Nephron progenitor cell (in vitro differentiated cells): ENCODE measurements at places on chromosomes 6 and 20.

DNA sequence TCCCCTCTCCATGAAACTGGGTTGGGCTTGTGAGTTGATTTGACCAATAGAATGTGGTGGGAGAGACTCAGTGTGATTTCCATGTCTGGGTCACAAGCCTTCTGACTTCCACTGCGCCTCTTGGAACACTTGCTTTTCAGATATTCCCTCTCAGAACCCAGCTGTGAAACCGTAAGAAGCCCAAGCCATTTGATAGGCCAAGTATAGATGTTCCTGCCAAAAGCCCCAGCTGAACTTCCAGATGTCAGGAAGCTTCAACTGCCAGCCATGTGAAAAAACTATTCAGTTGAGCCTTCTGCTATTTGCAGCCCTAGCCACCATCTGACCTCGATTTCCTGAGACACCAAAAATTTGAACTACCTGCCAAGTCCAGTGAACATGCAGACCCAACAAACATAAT, 387.8 kb upstream of the GJE1 start:
- DNase-seq, result no peak

DNA sequence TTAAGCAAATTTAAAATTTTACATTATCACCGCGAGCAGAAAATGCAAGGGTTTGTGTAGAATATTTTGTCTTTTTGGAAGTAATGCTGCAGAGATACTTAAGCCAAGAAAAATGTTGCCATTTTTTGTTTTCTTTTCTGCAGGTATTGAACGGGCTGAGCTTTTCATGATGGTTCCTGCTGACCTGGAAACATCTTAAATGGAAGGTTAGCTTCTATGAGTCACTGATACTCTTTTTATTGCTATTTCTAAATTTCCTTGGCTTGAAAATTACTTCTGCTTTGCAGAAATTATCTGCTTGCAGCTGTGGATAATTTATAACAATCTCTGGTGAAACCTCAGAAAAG, 12.7 kb downstream of the SYTL3 start:
- no peak for DNase-seq

DNA sequence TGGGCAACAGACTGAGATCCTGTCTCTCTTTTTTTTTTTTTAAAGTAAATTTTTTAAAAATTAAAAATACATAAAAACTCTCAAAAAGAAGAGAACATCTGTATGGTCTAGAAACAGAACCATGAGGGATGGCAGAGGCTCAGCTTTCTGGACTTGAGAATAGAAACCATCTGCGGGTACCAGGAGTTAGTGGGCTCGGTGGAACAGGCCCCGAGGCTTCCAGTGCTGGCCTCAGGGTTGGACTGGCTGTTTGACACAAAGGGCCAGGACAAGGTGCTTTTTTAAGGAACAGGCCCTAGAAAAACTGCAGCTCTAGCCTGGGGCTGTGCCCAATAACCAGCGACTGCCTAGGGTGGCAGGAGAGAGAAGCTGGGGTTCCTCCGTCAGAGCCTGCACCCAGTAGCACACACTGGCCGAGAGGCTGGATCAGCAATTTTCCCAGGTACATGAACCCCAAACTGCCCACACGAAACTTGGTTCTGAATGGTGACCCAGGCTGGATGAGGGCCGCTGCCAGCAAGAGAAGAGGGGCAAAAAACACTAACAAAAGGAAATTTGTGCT, 131.0 kb upstream of the OLIG3 start:
- DNase-seq, result no peak

DNA sequence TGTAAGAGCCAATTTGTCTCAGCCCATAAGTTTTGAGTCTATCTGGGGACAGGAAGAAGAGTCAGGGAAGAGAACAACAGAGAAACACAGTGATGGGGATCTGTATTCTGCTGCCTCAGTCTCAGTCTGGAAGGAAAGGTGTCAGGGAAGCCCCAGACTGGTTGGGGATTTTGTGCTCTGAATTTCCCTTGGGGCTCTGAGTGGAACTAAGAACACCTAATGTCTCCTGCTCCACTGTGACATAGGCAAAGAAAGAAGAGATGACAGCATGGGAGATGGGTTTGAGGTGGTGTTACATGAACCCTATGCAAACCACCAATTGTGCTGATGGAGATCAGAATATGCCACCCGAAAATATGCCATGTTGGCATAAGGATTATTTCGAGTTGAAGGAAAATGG, 139.5 kb upstream of the MYLIP start:
- no peak for DNase-seq

DNA sequence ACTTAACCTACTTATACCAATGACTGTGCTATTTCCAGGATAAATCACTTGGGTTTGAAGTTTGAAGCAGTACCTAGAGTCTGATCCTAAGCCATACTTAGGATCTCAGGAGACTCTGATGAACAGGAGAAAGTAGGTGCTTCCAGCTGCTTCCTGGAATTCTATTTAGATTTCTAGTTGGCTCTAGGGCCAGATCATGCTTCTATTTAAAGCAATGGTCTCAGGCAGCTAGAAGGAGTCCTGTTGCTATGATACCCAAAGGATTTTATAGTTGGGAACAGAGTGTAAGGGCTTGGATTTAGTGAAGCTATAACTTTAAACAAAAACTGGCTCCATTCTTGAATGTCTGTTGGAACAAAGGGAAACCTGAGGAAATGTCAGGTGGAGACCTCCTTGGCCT, 52.4 kb upstream of the TINAG start:
- no peak for DNase-seq

DNA sequence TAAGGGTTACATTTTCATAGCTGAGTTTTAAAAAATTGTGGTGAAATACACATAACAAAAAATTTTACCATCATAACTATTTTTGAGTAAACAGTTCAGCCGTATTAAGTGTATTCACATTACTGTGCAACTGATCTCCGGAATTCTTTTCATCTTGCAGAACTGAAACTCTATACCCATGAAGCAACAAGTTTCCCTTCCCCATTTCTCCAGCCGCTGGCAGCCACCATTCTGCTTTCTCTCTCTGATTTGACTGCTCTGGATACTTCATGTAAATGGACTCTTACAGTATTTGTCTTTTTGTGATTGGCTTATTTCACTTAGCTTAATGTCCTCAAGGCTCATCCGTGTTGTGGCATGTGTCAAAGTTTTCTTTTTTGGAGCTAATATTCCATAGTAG, 341.6 kb downstream of the QKI start:
- DNase-seq, result no peak

GRCh38 chr20:57679113-57679512, 30.7 kb downstream of the PMEPA1 start:
- no peak for DNase-seq

- no peak for DNase-seq
These were observed 139.7 kb downstream of the PLCB1 start for GRCh38 chr20:8271727-8272126.
